ENCODE measurements at places on chromosomes 1 and 21. TPM values are rescaled to one million over a fixed set of nuclear protein-coding genes. Genes with fewer than 3 reads are reported as not detected.

ADAM30 gene
- total RNA-seq: not detected

HAO2 gene
- not detected for total RNA-seq

GRCh38 chr1:37676281-37677142 lies 15.8 kb upstream of the CDCA8 start:
- no peak overlapping the region for H3K4me3 ChIP-seq
- H3K27me3 ChIP-seq: peaks cover 54% of the 10 kb centered on the region
- peaks cover 4% of the 10 kb centered on the region for H3K36me3 ChIP-seq
- no peak overlapping the region for H3K27ac ChIP-seq
- no peak for DNase-seq

DNA sequence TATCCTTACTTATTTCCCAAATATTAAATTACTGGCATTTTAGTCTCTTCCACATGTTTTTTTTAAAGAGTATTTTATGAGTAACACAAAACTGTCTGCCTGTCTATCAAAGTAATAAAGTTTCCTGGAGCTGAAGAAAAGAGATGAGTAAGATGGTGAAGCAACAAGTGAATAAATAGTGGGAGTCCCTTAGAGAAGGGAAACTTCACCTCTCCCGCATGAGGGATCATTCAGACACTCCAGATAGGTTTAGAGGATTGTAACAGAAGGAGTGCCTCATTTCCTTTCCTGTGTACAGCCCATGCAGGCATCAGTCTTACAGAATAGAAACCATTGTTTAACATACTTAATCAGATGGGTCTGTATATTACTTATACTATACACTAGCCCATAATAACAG lies 205.7 kb downstream of the USP25 start:
- H3K4me1 ChIP-seq: no peaks in the 10 kb centered on the region
- no peaks in the 10 kb centered on the region for H3K36me3 ChIP-seq
- no peak overlapping the region for H3K27ac ChIP-seq
- peaks cover 2% of the 10 kb centered on the region for H3K27me3 ChIP-seq

DNA sequence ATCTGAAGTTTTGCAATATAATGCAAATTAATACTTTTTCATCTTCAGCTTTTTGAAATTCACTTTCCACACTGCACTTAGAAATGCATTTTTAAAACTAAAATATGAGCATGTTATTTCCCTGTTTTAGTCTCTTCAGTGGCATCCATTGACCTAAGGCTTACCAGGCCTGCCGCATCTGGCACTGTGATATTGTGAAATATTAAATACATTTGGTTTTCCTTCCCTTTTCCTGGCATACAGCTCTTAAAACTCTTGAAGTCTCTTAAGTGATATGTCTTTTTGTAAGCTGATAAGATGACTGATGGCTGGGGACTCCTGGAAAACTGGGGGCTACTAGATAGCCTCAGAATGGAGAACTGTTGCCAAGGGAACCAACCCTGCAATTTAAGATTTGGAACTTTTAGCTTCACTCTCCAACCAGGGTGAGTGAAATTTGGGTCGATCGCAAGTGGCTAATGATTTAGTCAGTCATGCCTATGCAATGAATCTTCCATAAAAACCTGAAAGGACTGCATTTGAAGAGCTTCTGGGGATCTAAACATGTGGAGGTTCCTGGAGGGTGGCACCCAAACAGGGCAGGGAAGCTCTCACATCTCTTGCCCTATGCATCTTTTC lies 75.5 kb upstream of the PDC start:
- H3K27me3 ChIP-seq: no peaks in the 10 kb centered on the region
- H3K36me3 ChIP-seq: no peaks in the 10 kb centered on the region
- no peaks in the 10 kb centered on the region for H3K4me1 ChIP-seq
- DNase-seq: no peak
- H3K4me3 ChIP-seq: no peak overlapping the region

- H3K27me3 ChIP-seq: no peaks in the 10 kb centered on the region
- no peak overlapping the region for H3K27ac ChIP-seq
- H3K4me1 ChIP-seq: no peaks in the 10 kb centered on the region
- no peak for DNase-seq
Measured at GRCh38 chr1:21139601-21140000, 37.1 kb downstream of the EIF4G3 start.

DNA sequence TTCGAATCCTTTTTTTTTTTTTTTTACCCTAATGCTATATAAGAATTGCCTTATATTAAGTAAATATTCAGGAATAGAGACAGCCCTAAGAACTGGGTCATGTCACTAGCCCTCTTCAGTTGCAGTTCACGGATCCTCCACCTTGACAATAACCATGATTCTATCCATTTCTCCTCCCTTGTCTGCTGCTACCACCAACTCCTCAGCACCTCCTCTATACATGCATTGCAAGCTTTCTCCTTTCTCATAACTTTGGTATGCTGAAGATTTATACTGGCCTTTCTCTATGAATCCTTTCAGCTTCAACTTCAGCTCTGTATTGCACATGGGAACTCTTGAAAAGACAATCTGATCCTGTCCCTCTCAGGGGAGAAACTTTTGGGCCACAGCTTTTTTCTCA lies 14.3 kb upstream of the DR1 start:
- no peaks in the 10 kb centered on the region for H3K27me3 ChIP-seq
- H3K4me3 ChIP-seq: no peak overlapping the region
- no peak for DNase-seq
- no peak overlapping the region for H3K27ac ChIP-seq
- peaks cover 3% of the 10 kb centered on the region for H3K36me3 ChIP-seq

Data from activated naive CD8-positive, alpha-beta T cell treated with anti-CD3 and anti-CD28 coated beads, Interleukin-2, amount 10 ng/mL, durations not matched to agents 7 days and 5 days (primary cell).